ENCODE measurements at places on chromosomes 5 and 9. TPM values are rescaled to one million over a fixed set of nuclear protein-coding genes. Genes with fewer than 3 reads are reported as not detected.

DNA sequence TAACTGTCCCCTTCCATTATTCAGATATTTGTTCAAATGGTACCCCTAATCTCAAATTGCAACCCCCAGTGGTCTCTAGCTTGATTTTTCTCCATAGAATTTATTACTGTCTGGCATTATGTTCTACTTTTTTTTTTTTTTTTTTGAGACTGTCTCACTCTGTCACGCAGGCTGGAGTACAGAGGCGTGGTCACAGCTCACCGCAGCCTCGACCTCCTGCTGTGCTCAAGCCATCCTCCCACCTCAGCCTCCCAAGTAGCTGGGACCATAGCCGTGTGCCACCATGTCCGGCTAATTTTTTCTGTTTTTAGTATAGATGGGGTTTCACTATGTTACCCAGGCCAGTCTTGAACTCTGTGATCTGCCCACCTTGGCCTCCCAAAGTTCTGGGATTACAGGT is 2.0 kb upstream of the REEP5 start:
- peak; percentile 37 for DNase-seq

Gene DOLPP1
- total RNA-seq: 19.5 TPM

Gene TTLL11
- 3.5 TPM for total RNA-seq

Gene RNF208
- not detected for total RNA-seq

Gene NHP2
- 634 TPM for total RNA-seq

GRCh38 chr5:16799796-16800195 is 136.3 kb downstream of the MYO10 start:
- no peak for DNase-seq

Gene MCCC2
- total RNA-seq: 41.6 TPM

GRCh38 chr9:122132539-122132938 is 27.0 kb downstream of the NDUFA8 start:
- DNase-seq: no peak

- no peak for DNase-seq
Measured at GRCh38 chr5:72228960-72229359, 91.1 kb downstream of the MRPS27 start.

DNA sequence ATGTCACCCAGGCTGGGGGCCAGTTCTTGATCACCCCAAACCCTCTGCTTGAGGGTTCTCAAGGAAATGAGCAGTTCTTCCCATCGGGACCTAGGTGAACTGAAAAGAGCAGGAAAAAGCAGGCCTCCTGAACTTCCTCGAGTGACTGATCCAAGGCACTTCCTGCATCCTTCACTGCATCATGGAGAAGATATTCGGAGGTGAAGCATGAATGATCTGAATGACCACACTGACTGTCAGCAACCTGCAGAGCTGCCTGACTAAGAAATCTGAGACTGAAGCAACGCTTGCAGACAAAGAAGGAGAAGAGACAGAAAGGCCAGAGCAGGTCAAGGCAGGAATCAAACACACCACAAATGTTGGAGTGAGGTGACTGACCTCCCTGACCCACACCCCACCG is 420.2 kb downstream of the AGTPBP1 start:
- no peak for DNase-seq

GRCh38 chr9:29625292-29625731 is 2052.0 kb upstream of the C9orf72 start:
- no peak for DNase-seq

Gene PCDHB2
- total RNA-seq: 22.4 TPM

GRCh38 chr5:149901511-149901910 is 43.1 kb downstream of the PDE6A start:
- DNase-seq: no peak

Gene PCDHB3
- total RNA-seq: 0.11 TPM

Gene AK6
- 54.7 TPM for total RNA-seq

Gene ALDH1A1
- not detected for total RNA-seq

- no peak for DNase-seq
Measured at GRCh38 chr5:11104651-11105112, 343.6 kb upstream of the DAP start.

Gene OLFML2A
- 3.9 TPM for total RNA-seq

DNA sequence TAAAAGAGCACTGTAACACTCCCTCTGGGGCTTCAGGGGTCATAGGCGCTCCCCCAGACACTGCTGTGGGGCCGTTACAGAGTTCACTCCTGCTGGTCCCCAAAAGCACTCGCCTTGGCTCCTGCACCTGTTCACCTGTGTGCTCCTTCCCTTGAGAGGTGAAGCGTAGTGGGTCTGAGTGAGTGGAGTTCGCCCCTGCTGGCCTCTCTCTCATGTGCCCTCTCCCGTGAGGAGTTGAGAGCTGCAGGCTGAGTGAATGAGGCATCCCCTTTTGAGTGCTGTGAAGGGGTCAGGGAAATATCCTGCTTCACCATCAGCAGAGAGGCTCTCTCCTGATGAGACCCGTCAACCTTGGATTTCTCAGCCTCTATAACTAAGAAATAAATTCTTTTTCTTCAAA is 134.6 kb upstream of the TUT7 start:
- no peak for DNase-seq

GRCh38 chr9:123387686-123388085 is 31.7 kb downstream of the CRB2 start:
- no peak for DNase-seq

DNA sequence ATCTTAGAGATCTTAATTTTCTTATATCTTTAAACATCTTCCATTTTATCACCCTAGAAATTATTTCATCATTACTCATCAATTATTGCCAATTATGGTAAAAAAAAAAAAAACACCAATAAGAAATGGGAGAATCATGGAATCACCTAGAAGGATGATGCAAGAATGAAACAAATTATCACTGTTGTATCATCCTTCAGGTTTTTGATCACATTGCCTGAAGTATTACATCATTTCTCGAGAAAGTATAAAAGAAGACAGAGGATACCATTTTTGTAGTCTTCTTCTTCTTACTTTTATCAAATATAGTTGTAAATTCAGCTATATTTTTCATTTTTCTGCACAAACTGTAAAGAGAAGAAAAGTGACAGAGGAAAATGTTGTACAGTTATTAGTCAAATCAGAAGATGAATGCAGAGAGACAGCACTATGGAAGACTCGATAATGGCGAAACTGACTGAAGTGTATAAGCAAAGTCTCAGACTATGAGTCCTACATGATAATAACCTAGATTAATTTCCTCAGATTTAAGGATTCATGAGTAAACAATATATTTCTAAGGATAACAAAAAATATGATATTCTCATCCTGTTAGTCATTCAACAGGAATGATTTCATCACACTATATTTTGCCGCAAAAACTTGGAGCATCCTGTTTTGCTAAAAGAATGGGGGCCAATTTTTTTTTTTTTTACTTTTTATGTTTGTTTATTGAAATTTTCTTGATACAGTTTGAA is 5.9 kb upstream of the STC2 start:
- peak; percentile 29 for DNase-seq

Gene ALDOB
- not detected for total RNA-seq

- no peak for DNase-seq
Measured at GRCh38 chr5:34891981-34892380, 23.3 kb downstream of the RAD1 start.

GRCh38 chr5:177456976-177457851 is 10.6 kb downstream of the PRR7 start:
- peak; percentile 96 for DNase-seq

- no peak for DNase-seq
Measured at GRCh38 chr9:105307591-105308130, 63.2 kb downstream of the SLC44A1 start.

DNA sequence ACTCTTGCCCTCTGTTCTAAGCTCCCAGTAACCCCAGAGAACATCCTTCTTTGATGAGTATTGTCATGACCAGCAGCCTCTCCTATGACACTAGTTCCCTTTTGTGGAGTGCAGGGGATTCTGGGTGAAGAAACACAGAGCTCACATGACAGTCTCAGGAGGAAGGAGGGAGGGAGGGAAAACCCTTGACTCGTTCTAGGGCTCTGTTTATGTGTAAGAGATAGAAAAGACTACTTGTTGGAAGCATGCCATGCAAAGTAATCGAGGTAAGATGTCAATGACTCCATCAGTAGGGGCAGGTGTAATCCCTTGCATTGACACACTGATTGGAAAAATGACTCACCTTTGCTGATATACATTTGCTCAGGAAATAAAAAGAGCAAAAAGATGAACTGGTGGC is 190.2 kb upstream of the ELL2 start:
- DNase-seq: no peak

Gene ABO
- not detected for total RNA-seq

Gene SPATA31E1
- total RNA-seq: not detected

Gene WDR55
- 22.5 TPM for total RNA-seq

Gene FBLL1
- 0.11 TPM for total RNA-seq

GRCh38 chr5:132251220-132251725 is 6.2 kb upstream of the PDLIM4 start:
- no peak for DNase-seq

DNA sequence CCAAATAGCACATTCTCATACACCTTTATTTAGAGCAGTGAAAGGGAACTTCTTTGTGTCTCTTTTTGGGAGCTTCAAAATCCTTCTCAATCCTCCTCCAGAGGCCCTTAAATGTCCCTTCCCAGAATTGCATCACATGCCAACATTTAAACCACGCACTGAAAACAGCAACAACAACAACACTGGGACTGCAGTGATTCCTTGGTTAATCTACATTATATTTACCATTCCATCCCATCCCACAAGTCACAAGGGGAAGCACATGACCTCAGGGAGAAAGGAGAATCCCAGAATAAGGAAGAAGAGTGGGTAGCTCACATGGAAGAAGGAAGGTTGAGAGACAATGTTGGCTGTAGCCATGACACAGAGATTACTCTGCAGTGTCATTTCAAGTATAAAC is 41.1 kb downstream of the ELOVL7 start:
- no peak for DNase-seq

GRCh38 chr9:31733166-31733565 is 651.3 kb upstream of the ACO1 start:
- DNase-seq: no peak

Gene DMRT1
- 0.46 TPM for total RNA-seq

- no peak for DNase-seq
Measured at GRCh38 chr5:28415791-28416443, 1377.5 kb upstream of the CDH9 start.

Gene LCN1
- total RNA-seq: not detected

Data from Daoy (cell line).